ENCODE measurements at places on chromosomes 16 and 17. TPM values are rescaled to one million over a fixed set of nuclear protein-coding genes. Genes with fewer than 3 reads are reported as not detected.

MEIOC gene
- total RNA-seq, result 0.09 TPM

CCL3 gene
- total RNA-seq, result 15.9 TPM

BOLA2B gene
- total RNA-seq, result 161 TPM

- no peak overlapping the region for H3K4me3 ChIP-seq
- H3K4me1 ChIP-seq, result peaks cover 36% of the 10 kb centered on the region
- no peaks in the 10 kb centered on the region for H3K36me3 ChIP-seq
- H3K27ac ChIP-seq, result no peak overlapping the region
- peaks cover 84% of the 10 kb centered on the region for H3K27me3 ChIP-seq
- DNase-seq, result peak; percentile 42
Observed at GRCh38 chr17:39623356-39623950, 3.3 kb upstream of the PPP1R1B start.

- no peaks in the 10 kb centered on the region for H3K4me1 ChIP-seq
- no peaks in the 10 kb centered on the region for H3K27me3 ChIP-seq
- H3K36me3 ChIP-seq, result peaks cover 77% of the 10 kb centered on the region
- H3K4me3 ChIP-seq, result no peak overlapping the region
- DNase-seq, result no peak
- no peak overlapping the region for H3K27ac ChIP-seq
Observed at GRCh38 chr17:1890758-1891450, 61.1 kb downstream of the RPA1 start.

DNA sequence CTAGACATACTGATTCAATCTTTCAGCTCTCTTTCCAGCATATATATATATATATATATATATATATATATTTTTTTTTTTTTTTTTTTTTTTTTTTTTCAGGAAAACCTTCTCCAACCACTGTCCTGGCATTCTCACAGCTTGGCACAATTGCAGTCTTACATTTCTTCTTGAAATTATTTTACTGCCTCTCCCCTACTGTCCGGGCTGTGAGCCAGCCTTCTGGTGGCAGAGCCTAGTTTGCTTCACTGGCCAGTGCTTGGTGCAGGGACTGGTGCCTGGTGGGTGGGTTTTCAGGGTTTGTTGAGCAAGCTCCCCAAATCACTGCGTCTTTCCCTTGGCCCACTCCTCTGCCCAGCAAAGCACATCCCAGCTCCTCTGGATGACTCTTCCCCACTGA, 28.5 kb downstream of the PRSS54 start:
- DNase-seq, result no peak
- no peak overlapping the region for H3K27ac ChIP-seq
- no peaks in the 10 kb centered on the region for H3K36me3 ChIP-seq
- H3K27me3 ChIP-seq, result no peaks in the 10 kb centered on the region
- H3K4me3 ChIP-seq, result no peak overlapping the region

DNA sequence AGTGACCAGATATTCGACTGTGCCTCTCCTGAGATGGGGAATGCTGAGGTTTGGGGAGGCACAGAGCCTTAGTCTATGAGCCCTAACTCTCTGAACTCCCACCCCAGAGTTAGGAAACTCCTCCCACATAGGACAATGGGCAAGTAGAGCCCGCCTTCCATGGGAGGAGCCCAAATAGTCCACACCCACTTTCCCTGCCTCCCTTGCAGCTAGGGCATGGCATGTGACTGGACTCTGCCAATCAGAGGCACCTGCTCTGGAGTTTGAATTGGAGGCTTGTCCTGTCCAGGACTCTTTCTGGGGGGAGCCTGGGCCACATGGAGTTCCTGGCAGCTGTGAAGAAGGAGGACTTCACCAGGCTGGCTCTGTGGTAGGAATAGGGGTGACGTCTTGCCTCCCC, 48.4 kb downstream of the SOCS1 start:
- H3K27ac ChIP-seq, result no peak overlapping the region
- no peak overlapping the region for H3K4me3 ChIP-seq
- H3K36me3 ChIP-seq, result no peaks in the 10 kb centered on the region
- peaks cover 27% of the 10 kb centered on the region for H3K4me1 ChIP-seq
- no peaks in the 10 kb centered on the region for H3K27me3 ChIP-seq

DNA sequence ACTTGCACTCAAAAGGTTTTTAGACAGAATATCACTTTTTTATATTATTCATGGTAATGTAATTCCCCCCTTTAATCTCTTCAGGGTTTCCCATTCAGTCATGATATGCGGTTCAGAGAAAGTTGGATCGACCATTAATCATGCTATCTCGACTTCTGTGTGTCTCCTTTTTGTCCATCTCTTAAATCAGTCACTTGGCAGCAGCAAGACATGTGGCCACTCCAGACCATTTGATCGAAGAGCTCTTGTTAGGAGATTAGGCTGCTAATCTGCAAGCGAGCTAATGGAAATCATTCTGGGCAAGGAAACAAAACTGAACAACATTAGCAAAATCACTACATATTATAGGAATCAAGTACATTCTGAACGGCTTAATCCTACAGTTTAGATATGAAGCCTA, 449.9 kb downstream of the WWOX start:
- H3K36me3 ChIP-seq, result no peaks in the 10 kb centered on the region
- DNase-seq, result no peak
- H3K4me1 ChIP-seq, result peaks cover 14% of the 10 kb centered on the region
- no peaks in the 10 kb centered on the region for H3K27me3 ChIP-seq

DNA sequence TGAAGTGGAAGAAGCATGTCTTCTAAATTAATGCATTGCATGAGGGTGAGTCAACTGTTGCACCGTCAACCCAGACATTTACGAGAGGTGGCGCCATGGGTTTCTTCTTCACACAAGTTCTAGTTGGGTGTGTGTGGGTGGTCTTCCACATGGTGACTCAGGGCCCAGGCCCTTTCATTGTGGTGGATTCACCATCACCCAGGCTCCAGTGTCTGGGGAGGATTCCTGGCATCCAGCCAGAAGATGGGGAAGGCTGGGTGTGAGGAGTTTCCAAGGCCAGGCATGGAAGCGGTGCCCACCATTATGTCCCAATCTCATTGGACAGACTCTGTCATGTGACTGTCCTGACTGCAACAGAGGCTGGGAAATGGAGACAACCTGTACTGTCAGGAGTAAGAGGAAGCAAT, 21.4 kb upstream of the JPH3 start:
- H3K4me1 ChIP-seq, result no peaks in the 10 kb centered on the region
- H3K27ac ChIP-seq, result no peak overlapping the region
- no peak for DNase-seq
- peaks cover 6% of the 10 kb centered on the region for H3K27me3 ChIP-seq
- H3K4me3 ChIP-seq, result no peak overlapping the region

GRCh38 chr16:88329726-88330700, 52.7 kb upstream of the ZNF469 start:
- no peak overlapping the region for H3K27ac ChIP-seq
- H3K36me3 ChIP-seq, result no peaks in the 10 kb centered on the region
- H3K4me3 ChIP-seq, result no peak overlapping the region
